ENCODE measurements at places on chromosomes 11 and 22.

DNA sequence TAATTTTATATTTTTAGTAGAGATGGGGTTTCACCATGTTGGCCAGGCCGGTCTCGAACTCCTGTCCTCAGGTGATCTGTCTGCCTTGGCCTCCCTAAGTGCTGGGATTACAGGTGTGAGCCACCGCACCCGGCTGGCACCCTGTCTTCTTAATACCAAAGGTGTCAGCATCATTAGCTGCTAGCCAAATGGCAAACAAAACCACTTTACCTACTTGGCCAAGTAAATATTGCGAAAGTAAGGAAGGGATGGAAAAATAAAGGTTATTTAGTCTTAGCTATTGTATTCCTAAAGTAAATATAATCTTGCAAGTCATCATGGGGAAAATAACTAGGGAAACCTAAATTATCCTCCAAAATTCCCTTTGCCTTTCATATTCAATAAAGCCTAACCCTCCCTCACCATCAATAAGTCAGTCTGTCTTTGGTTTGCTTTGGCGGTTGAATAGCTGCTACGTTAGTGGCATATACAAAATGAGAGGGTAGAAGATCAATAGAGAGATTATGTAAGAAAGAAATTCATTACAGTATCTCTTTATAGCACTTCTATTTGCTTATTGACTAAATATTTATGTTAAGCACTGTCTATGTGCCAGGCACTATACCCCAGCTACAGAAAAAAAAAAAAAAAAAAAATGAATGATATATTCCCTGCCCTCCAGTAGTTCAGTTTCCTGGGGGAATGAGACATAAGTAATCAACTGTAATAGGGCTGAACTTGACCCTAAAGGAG lies 40.2 kb upstream of the CFAP300 start:
- DNase-seq, result no peak

DNA sequence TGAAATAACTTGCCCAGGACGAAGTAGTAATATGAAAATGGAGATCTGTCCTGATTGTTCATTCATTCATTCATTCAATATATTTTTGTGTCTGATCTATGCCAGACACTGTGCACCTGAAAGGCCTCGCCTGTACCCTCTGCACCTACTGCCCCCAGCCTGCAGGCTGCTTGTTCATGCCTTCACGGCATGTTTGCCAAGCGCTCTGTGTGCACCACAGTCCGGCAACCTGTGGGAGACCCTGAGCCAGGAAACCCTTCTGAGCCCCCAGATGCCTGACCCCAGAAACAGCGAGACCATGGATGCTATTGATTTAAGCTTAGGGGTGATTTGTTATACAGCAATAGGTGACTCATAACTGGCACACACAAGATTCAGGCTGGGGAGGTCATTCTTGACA lies 47.0 kb downstream of the RTL6 start:
- no peak for DNase-seq

- DNase-seq, result peak; percentile 21
Observed at GRCh38 chr22:22168190-22168940, 76.2 kb upstream of the VPREB1 start.

GRCh38 chr11:77401486-77402217 lies 72.2 kb downstream of the PAK1 start:
- DNase-seq, result no peak

DNA sequence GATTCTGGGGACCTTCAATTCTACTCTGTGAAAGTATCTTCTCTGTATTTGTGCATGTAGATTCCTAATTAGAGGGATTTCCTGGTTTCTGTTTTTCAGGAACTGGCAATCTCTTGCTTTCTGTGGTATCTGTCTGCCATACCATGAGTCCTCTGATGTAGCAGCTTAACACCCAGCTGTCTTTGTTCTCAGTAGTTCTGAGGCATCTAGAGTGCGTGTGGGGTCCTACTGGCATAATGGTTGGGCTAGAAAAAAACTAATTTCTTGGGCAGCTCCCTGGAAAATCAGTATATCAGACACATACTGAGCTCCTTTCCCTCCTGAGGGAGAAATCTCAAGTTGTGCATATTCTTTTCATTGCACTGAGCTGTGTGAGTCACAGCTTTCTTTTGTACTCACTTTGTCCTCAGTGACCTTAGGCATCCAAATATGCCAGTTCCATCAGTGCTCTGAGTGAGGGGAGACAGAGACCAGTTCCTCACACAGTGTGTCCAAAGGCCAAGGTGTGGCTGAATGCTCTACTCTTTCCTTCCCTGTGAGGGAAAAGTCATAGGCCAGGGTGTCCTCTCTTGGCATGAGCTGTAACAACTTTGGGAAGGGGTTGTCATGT lies 35.5 kb upstream of the SLC22A24 start:
- no peak for DNase-seq

GRCh38 chr22:25069758-25070481 lies 117.4 kb downstream of the KIAA1671 start:
- DNase-seq, result no peak

- no peak for DNase-seq
Observed at GRCh38 chr11:63745304-63746170, 23.0 kb downstream of the ZFTA start.

- peak; percentile 37 for DNase-seq
Observed at GRCh38 chr11:117143390-117143789, 697 bp upstream of the PAFAH1B2 start.

GRCh38 chr11:46916286-46917108 lies 1.9 kb downstream of the LRP4 start:
- DNase-seq, result no peak

GRCh38 chr22:30857791-30858190 lies 110.8 kb downstream of the MORC2 start:
- DNase-seq, result no peak

DNA sequence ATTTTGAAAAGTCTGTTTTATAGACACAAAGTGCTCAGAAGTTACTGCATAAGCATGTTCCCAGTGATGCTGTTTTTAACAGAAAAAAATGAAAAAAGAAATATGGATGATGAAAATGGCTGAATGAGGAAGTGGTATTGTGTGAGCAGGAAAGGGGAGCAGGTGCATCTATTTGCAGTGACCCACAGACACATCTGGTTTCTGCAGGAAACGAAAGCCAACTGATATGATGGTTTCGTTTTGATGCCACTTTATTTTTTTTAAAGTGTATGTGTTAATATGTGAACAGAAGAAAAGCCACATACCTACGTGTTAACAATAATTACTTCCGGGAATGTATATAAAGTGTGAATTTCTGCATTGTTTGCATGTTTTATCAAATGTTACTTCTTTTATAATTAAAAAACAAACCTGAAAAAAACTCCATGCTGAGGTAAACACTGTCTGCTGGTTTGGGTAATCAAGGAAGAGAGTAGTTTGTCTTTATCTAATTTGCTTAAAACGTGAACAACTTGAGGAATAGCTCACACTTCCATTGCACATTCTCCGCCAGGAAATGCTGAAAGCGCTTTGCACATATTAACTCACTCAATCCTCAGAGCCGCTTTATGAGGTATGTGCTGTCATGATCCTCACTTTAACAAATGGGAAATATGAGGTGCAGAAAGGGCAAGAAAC lies 1335.9 kb downstream of the TBC1D22A start:
- peak; percentile 42 for DNase-seq

DNA sequence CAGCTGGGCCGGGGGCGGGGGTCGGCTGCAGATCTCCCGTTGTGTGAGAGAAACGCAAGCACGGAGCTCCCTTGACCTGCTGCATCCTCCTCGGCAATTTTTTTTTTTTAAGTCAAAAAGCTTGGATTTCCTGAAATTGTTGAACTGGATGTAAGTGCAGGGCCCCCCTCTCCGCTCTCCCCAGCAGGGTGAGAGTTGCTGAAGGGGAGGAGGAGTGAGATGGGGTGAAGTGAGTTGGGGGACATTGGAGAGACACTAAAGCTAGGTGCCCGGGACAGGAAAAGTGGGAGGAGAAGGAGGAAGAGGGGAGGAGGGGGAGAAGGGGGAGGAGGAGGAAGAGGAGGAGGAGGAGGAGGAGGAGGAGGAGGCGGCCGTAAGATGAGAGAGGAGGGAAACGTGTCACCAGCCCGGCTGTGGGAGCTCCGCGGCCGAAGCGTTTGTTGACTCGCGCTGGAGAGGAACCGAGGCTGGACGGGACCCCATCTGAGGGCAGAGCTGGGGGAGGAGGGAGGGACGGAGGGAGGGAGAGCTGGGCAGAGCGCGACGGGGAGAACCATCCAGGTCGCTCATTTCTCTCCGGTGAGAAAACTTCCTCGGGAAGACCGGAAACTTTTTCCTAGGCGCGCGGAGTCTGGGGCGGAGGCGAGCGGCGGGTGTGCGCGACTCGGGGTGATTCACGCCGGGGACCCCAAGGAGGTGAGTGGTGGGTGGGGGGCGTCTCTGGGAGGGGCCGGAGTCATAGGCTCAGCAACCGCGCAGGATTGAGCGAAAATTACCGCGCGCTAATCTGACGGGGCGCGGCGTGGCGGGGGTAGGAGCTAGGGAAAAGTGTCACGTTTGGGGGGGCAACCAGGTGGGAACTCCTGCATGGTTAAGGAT lies 80.2 kb downstream of the PRR5L start:
- no peak for DNase-seq

DNA sequence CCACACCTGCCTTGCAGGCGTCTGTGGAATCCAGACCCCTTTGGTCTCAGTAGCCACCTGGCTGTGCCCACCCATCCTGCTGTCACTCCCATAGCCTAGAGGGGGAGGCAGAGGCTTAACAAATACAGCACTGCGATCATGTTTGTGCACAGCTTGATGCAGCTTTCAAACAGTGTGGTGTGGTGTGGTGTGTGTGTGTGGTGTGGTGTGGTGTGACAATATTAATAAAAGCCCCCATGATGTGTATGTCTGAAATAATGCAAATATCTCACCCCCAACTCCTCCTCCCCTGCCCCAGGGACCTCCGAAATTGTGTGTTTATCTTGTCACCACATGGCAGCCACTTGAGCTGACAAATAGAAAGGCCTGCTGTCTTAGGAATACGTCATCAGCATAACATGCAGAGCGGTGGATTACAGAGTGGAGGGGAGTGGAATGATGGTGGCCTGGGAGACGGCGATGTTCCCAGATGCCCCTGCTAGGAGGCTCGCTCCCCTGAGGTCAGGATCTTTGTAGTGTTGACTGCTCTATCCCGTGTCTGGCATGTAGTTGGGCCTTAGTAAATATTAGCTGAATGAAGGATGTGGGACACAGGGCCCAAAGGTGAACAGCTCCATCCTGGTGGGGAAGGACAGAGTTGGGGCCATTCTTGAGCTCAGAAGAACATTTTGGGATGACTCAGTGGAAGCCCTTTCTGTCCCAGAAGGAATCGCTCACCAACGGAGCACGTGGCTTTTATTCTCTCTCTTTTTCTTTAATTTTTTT lies 2.8 kb downstream of the PDXP start:
- DNase-seq, result no peak

DNA sequence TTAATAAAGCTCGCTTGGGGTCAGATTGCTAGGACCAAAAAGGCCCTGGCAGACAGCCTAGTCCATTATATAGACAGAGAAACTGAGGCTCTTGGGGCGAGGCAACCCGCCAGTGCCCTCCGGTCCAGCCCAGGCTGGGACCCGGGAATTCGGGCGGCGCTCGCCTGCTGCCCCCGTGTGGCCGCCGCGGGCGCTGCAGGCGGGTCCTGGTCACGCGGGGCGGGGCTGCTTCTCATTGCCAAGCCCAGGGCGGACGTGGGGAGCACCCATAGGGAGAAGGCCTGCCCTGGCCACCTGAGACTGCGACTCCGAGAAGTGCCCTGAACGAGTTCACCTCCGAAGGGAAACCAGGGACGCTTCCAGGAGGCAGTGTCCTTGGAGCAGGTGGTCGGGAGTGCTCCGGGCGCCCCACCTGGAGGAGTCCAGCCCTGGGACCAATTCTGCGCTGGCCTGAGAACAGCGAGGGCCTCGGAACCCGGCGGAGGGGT lies 36.0 kb upstream of the CSNK1E start:
- DNase-seq, result peak; percentile 47

- DNase-seq, result no peak
Observed at GRCh38 chr11:38046571-38047135, 1448.6 kb upstream of the RAG2 start.

DNA sequence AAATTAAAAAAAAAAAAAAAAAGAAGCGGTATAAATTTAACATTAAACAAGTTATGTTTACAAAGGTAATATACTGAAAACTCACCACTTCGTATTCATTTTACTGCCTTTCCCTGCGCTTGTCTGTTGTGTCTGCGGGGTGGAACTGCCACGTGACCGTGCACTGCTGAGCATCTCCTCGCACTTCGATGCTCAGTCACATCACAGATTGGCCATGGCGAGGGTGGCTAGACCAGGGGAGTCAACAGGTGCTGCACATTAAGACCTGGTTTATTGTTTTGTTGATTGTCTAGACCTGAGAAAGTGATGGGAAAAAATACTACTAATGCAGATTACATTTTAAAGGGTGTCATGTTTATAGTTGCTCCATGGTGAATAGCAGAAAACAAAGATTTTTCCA lies 22.8 kb upstream of the TUB start:
- DNase-seq, result no peak

GRCh38 chr11:22878604-22879003 lies 18.3 kb upstream of the CCDC179 start:
- DNase-seq, result no peak

- no peak for DNase-seq
Observed at GRCh38 chr11:2451916-2452315, 7.1 kb downstream of the KCNQ1 start.

DNA sequence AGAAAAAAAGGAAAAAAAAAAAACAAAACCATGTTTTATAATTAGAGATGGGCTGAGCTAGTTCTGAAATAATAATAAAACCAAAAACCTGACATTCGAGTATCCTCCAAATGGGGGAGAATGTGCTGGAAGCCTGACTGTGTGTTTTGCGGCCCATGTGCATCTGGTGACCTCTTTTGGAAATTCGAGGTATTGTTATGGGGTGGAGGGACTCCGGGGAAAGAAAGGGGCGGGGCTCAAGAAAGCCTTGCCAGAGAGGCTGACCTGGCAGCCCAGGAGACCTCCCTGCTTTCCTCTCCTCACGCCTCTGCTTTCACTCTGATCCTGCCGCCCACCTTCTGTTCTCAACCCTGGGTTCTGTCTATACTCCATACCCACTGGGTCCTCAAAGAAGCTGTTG lies 72.9 kb downstream of the CTTN start:
- DNase-seq, result no peak

GRCh38 chr22:37260155-37260795 lies 16.2 kb upstream of the RAC2 start:
- no peak for DNase-seq

GRCh38 chr11:17552392-17553248 lies 5.6 kb downstream of the OTOG start:
- DNase-seq, result no peak

GRCh38 chr11:61611309-61611708 lies 30.4 kb upstream of the SYT7 start:
- no peak for DNase-seq

DNA sequence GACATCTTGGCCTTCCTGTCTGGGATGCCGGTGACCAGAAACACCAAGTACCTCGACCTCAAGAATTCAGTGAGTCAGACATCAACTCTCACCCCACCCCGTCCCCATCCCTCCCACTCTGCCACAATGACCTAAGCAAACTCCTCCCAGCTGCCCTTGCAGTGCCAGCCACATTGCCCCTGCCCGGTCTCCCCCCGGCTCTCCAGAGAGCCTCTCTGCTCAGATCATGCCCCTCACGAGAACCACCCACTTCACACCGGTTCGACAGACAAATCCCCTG lies 23.6 kb upstream of the MYRF start:
- DNase-seq, result no peak

- no peak for DNase-seq
Observed at GRCh38 chr22:50260434-50260800, 1.1 kb downstream of the MAPK12 start.
